ENCODE measurements at places on chromosomes 1 and 21.
A peak's percentile ranks its signal among the peaks of the same experiment; 100 is the strongest.

GRCh38 chr1:94778808-94779207 lies 41.3 kb upstream of the SLC44A3 start:
- no peak for DNase-seq

- DNase-seq = no peak
Measured at GRCh38 chr1:59020151-59020997, 236.5 kb upstream of the JUN start.

DNA sequence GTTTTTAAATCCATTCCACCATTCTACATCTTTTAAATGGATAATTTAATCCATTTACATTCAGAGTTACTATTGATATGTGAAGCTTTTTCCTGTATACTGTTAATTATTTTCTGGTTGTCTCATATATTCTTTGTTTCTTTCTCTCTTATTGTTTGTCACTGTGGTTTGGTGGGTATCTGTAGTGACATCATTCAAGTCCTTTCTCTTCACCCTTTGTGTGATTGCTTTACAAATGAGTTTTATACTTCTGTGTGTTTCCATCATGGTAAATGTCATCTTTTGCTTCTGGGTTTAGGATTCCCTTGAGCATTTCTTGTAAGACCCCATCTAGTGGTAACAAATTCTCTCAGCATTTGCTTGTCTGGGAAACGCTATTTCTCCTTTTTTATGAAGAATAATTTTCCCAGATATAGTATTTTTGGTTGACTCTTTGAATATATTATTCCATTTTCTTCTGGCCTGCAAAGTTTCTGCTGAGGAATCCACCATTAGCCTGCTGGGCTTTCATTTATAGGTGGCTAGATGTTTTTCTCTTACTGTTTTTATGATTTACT lies 10.2 kb downstream of the LY9 start:
- no peak for DNase-seq

- DNase-seq = no peak
Measured at GRCh38 chr1:33390542-33390941, 40.4 kb downstream of the PHC2 start.

DNA sequence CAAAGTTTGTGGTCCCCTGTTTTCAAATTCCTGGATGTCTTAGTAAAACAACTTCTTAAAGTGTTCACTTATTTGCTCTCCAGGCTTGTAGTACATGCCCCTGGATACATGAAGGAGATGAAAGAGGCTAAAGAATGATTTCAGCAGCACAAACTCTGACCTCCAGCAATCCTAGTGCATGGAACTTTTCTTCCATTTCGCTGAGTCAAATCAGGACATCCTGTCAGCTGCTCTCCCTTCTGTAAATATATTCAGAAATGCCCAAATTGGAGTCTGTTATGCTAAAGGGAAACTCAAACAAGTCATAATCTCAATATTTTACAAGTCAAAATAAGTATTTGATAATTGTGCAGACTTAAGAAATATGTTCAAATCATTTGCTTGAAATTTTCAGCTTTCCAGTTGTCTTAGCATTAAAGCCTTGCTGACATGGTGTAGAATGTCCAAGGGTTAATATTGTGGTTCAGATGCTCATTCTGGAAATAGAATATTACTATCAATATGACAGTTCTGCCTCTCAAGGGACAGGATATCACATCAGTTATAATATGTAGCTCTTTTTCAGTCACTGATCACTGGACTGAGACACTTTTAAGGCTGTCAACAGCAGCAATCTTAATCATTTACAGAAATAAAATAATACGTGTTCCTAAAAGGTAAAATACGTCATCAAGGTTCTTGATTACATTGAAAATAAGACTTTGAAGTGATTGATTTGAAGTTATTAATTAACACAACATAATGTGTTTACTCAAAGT lies 1157.3 kb downstream of the PLA2G4A start:
- DNase-seq = no peak

GRCh38 chr1:2914702-2915101 lies 106.6 kb upstream of the ACTRT2 start:
- DNase-seq = no peak

DNA sequence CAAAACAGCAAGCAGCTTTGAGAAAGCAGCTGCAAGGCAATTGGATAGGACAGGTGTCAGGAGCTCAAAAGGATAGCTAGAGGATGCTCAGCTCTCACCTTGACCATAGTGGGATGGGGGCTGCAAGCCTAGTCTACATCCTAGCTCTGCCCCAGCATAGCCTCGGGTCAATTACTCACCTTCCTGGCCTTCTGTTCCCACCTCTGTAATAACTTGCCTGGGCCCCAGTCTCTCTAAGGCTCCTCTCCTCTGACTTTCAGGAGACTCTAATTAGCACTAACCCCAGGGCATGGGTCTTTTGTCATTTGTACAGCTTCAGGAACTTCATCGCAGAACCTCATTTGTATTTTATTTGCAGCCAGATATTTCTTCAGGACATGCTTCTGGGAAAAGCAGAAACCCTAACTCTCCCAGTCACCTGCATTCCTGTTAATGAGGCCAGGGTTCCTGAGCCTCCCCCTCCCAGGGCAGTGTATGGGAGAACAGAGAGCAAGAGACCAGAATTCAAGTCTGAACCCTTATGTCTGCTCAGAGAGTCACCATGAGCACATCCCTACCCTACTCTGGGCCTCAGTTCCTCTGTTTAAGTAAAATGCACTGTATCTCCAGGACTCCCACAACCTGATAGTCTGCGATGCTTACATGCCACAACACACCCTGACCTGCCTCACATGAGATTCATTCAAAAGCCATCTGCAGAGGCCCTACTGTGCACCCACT lies 108.1 kb downstream of the MATN1 start:
- no peak for DNase-seq

DNA sequence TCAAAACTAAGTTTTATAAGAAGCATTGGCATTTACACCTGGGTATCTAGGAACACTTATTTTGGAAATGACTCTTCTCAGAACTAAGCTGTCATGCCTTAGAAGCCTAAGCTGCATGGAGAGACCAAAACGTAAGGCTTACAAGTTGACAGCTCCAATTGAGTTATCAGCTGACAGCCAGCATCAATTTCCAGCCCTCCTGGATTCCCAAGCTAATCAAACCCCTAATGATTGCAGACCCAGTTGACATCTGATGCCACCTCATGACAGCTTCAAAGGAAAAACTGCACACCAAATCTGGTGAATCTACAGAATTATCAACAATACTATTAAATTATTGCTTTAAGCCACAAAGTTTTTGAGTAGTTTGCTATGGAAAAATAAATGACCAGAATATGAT lies 187.6 kb upstream of the PRMT6 start:
- no peak for DNase-seq

- DNase-seq = no peak
Measured at GRCh38 chr1:93658188-93658587, 23.4 kb downstream of the BCAR3 start.

GRCh38 chr1:63603810-63604209 lies 10.6 kb downstream of the PGM1 start:
- no peak for DNase-seq

DNA sequence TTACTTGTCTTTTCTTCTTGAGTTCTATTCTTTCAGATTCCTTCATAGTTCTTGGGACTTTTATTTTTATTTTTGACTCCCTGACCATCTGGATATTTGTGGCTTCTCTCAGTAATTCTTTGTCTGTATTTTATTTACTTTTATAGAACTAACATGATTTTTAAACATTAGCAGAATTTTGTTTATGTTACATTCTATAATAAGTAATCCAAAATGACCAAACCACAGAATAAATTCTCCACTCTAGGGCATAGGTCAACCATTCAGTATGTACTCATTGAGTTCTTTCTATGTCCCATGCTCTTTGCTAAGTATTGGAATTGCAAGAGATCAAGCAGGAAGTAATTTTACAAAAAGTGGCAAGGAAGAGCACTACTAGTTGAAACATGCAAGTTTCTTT lies 969.0 kb downstream of the TTLL7 start:
- DNase-seq = no peak

- DNase-seq = no peak
Measured at GRCh38 chr1:205373798-205374175, 17.1 kb upstream of the KLHDC8A start.

DNA sequence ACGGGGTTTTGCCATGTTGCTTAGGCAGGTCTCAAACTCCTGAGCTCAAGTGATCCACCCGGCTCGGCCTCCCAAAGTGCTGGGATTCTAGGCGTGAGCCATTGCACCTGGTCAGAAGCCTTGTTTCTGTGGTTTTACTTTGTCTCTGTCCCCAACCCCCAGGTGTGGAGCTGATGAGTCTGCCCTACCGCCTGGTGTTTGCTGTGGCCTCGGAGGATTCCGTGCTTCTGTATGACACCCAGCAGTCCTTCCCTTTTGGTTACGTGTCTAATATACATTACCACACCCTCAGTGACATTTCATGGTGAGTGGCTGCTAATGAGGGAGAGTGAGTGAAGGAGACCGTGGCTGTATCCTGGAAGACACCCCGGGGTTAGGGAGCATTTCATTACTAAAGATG lies 26.1 kb downstream of the CHAF1B start:
- no peak for DNase-seq

GRCh38 chr1:226723657-226724532 lies 15.2 kb downstream of the ITPKB start:
- no peak for DNase-seq

DNA sequence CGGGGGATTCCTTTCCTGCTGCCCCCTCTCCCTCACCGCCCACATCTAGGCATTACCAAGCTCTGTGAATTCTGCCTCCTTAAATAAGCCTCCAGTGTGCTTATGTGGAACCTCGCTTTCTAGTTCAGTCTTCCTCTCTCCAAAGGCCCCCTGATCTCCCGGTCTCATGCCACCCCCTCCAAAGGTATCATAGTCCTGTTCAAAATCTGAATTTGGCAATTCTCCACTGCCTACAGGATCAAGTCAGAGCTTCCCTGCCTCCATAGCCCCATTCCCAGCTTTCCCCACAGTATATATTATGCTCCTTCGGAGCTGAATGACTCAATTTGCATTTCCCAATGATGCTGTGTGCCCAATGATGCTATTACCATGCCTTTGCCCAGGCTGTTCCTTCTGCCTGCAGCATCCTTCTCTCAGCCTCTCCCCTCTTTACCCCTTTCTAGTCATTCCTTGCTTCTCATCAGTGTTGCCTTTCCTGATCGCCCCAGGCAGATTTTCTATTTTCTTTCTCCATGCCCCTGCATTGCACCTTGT lies 1.7 kb downstream of the AZIN2 start:
- peak; percentile 37 for DNase-seq

GRCh38 chr21:46545363-46545762 lies 59.5 kb downstream of the S100B start:
- no peak for DNase-seq

GRCh38 chr1:45687754-45688740 lies at the start of gene TMEM69:
Gene TMEM69, plus strand, starts transcription at chr1:45688181. Its CDS starts 2,888 bp downstream, at chr1:45691069.
- DNase-seq = peak; percentile 88

DNA sequence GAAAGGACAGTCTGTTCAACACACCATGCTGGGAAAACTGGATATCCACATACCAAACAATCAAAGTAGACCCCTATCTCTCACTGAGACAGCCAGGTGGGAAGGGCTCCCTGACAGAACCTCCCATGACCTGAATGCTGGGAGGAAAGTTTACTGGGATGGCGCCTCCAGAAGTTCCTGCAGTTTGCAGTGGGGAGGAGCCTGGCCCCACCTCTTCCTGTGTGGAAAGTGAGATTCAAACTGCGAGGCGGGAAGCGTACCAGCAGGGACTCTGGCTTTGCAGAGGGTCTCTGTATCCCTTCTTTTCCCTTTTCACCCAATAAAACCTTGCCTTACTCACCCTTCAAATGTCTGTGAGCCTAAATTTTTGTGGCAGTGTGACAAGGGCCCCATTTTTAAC lies 190.7 kb downstream of the HHIPL2 start:
- no peak for DNase-seq

DNA sequence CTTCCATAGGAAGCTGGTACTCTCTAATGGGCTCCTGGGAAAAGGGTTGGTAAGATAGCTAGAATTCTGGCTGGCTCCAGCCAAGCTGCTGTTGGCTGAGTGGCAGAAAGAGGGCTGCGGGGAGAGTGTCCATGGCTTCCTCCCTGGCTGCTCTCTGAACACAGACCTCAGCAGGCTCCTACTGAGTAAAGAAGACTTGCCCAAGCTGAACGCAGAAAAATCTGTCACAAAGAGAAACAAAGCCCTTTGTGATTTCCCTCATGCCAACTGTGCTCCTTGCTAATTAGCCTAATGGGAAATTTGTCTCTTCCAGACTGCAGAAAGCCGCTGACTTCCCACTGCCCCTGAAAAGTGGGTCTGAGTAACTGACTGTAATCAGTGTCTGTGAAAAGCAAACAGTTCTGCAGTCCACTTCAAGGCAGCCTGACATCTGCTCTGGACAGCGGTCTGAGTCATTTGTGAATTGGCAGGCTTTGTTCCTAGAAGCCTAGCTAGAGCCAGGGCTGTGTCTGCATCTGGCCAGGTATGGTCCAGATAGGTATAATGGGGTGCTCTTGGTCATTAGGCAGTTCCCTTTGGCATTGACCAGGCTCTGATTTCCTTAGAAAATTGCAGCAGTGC lies 282.8 kb downstream of the ZNF648 start:
- DNase-seq = peak; percentile 84

DNA sequence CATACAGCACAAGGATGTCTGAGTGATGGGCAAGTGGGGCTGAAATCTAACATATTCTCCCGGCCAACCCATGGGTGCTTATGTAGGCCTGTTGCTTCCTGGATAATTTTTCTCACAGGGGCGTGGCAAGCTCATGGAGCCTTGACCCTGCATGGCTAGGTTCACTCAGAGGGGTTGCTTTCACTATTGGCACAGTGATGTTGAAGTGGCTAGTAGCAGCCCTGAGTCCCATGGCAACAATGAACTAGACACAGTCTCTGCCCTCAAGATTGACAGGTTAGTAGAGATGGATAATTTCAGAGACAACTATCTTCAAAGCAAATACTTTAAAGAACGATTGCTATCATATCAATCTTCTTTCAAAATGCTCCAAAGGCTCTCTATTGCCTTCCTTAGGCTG lies 6.5 kb upstream of the MAB21L3 start:
- DNase-seq = no peak

- DNase-seq = no peak
Measured at GRCh38 chr1:92442351-92442750, 44.4 kb downstream of the GFI1 start.

DNA sequence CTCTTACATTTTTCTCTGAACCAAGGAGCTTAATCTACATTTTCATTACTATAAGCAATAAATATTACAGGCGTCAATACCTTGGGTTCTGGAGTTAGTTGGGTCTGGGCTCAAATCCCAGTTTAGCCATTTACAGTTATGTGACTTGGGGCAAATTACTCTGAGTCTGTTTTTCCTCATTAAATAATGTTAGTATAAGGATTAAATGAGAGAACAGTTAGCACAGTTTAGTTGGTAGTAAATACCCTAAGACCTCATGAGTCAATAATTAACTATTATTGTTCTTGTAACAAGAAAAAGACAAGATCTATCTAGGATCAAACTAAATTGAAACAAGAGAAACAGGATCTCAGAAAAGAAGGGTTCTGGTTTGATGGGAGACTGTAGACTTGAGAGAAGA lies 4.6 kb downstream of the C1orf116 start:
- no peak for DNase-seq

- DNase-seq = no peak
Measured at GRCh38 chr1:55695151-55695550, 480.0 kb upstream of the USP24 start.

- no peak for DNase-seq
Measured at GRCh38 chr1:186812570-186812969, 16.2 kb upstream of the PLA2G4A start.

GRCh38 chr1:107835151-107835670 lies 129.8 kb downstream of the VAV3 start:
- no peak for DNase-seq

- no peak for DNase-seq
Measured at GRCh38 chr1:109271458-109271857, 11.5 kb downstream of the PSRC1 start.

- DNase-seq = no peak
Measured at GRCh38 chr1:22231995-22232690, 89.2 kb upstream of the WNT4 start.

Data from G401 (cell line).